ENCODE measurements at places on chromosomes 7 and 10.

DNA sequence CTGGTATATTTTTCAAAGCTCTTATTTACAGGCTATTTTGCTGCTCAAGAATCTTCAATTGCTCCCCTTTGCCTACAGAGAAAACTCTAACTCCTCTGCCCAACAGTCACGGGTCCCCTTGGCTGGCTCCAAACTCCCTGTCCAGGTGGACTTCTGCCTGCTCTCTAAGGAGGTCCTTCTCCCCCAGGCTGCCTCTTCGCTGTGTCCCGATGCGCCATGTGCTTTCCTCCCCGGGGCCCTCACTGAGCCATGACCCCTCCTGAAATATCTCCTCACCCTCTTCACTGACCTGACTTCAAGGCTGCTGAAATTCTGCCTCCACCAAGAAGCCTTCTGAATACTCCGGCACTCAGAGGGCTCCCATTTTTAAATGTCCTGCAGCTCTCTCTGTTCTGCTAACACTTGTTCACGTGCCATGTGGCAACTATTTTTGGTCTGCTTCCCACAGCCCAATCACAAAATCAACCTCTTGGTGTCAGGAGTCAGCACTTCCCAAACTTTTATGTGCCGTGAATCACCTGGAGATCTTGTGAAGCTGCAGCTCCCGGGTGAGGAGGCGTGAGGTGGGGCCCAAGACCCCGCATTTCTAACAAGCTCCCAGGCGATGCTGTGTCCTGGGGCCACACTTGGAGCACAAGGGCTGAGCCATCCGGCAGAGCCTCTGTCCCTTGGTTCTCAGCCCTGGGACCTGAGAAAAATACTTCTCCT lies 85.7 kb upstream of the COL13A1 start:
- DNase-seq, result no peak

DNA sequence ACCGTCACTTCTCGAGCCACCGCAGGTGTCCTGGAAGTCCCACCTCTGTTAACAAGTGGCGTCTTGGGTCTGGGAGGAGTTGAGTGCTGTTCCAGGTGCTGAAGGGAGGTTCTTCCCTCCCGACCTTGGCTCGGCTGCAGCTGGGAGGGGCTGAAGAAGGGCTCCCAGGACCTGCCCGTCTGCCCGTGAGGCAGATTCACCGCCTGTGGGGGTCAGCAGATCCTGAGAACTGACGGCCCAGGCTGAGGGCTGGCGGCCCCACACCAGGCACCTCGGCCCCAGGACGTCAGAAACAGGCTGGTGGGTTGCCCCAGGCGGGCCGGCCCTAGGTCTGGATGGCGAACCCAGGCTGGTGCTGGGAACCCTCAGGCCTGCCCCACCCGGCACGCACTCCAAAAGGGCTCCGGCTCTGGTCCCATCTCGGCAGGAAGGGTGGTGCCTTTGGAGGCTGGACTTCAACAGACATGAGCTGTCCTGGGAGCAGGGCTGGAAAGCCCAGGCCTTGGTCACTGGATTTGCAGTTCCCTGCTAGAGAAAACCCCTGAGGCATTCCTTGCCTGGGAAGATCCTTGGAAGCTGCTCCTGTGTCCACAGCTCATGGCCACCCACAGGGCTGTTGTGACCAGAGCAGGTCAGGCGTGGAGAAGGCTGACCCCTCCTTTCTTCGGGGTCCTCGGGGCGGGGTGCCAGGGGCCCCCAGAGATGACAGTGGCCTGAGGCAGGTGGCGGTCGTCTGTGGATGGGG lies 42.6 kb upstream of the CFAP46 start:
- DNase-seq, result no peak

DNA sequence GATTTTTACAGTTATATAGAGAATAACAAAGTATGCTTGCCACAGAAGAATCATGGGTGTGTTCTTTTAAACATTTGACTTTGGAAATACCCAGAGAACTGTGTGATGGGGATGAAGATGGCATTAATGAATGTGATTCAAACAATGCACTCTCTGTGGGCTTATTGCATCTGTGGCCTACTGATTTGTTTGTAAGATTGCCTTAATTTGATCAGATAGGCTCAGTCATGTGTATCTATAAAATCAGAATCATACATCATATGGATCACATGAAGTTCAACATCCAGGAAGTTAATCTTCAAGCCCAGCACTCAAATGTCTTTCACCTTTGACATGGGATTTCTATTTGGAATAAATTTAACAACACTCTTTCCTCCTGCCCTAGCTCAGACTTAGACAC lies 410.9 kb downstream of the SUGCT start:
- no peak for DNase-seq

GRCh38 chr7:127704211-127704610 lies 52.2 kb downstream of the SND1 start:
- DNase-seq, result no peak

- DNase-seq, result no peak
Measured at GRCh38 chr7:30157204-30157603, 22.4 kb downstream of the MTURN start.

All from NB4 (cell line).